ENCODE measurements at places on chromosomes 7 and 10.

DNA sequence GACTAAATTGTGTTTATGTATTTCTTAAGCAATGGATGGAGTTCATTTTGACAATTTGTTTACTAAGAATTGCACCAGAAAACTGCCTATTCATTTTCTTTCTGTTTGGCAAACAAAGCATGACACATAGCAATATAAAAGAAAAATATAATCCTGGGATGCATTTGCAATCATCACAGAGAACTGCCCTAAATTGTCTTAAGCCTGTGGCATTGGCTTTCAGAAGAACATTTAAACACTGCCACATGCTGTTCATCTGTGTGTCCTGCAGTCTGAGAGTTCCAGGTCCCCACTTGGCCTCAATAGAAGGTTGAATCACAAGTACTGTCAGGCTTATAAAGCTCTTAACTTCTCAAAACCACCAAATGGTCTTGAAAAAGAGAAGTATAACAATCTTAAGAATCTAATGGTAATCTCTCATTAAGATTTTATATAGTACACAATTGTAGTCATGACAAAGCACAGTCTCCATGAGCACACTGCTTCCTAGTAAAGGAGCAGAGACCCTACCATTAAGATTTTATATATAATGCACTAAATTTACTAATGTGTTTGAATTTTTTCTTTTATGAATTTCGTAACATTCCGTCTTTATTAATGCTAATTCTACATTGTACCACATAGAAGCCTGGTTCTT, 29.9 kb downstream of the RNLS start:
- DNase-seq: no peak

- DNase-seq: no peak
Measured at GRCh38 chr10:77034240-77034639, 603.4 kb downstream of the KCNMA1 start.

DNA sequence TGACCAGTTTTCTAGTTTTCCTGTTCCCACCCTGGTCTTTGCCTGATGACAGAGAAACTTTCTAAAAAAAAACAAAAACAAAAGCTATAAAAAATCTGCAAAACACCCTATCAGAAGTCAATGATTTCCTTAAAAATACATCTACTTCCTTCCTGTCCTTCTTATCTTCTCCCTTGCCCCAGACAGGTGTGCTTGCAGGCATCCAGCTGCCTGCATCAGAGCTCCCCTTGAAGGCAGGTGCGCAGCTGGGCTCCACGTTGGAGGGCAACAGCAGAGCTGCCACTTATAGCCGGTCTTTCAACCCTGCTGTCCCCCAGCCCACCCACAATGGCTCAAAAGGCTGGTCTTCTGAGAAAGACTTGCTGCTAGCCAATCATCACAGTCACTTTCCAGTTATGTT, 29.8 kb downstream of the UBE2D4 start:
- DNase-seq: no peak

GRCh38 chr7:128697302-128697905, 25.3 kb downstream of the GARIN1A start:
- no peak for DNase-seq

- DNase-seq: no peak
Measured at GRCh38 chr10:5583525-5584175, 58.9 kb downstream of the CALML3 start.

GRCh38 chr7:138036135-138036534, 34.2 kb upstream of the CREB3L2 start:
- DNase-seq: no peak

DNA sequence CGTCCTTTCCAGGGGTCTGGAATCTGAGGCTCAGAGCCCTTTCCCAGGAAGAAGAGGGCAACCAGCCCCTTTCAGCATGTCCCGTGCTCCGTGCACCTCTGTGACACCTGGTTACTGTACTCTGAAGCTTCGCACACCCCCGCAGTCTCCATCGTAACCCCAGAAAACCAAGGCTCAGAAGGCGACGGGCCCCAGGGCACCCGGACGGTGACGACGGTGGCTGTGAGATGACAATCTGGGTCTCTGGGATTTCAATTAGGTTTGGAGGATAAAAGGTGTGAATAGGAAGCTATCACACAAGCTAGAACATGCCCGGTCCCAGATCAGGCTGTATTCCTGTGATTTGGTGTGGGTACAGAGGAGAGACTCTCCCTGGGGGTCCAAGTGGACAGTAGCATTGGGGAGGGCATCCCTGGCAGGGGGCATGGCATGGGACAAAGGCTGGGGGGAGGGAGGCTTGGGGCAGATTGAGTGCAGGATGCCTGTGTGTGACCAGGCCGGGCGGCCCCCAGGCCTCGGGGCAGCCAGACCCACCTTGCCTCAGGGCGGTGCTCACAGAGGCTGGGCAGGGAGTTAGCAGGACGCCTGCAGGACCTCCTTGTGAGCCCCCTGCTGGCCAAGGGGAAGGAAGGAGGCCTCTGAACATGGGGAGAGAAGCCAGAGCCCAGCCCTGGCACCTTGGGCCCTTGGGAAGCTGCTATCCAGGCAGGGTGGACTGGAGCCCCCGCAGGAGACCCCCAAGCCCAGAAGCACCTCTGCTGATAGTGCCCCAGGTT, 23.4 kb upstream of the PSMG3 start:
- DNase-seq: no peak

DNA sequence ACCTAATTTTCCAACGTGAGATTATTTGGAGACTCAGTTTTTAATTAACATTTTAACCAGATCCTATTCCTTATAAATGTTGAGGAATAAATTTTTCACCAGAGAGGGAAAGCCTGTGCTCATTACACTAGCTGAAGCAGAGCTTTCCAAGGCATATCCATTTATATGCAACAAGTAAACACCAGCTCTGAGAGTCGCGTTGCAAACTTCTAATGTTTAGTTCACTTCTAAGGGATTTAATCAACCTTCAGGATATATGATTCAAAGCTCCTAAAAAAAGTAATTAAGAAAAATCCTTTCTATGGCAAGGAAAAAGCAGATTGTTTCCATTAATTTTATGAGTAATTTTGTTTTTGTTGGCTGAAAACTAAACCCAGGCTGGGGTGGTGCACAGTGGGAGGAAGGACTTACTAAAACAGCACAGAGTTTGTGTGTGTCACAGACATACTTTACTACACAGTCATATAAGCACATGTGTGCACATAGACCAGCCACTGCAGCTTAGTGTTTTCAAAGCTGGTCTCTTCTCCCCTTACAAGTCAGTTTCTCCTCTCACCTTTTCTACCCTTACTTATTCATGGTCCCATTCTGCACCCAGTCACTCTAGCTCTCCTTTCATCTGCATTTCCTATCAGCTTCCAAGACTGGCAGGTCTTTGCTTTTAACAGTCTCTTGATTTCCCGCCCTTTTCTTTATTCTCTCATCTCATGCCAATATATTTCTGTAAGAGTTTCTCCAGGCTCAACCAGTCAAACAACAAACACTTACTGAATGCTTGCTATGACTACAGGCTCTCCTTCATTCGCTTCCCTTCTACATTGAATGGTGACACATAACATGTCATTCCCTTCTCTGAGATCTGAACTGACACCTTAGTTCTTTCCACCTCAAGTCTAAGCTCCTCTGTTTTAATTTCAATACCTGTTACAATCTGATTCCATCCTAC, 81.1 kb upstream of the FZD1 start:
- no peak for DNase-seq

- DNase-seq: no peak
Measured at GRCh38 chr10:56449770-56450169, 88.7 kb upstream of the ZWINT start.

DNA sequence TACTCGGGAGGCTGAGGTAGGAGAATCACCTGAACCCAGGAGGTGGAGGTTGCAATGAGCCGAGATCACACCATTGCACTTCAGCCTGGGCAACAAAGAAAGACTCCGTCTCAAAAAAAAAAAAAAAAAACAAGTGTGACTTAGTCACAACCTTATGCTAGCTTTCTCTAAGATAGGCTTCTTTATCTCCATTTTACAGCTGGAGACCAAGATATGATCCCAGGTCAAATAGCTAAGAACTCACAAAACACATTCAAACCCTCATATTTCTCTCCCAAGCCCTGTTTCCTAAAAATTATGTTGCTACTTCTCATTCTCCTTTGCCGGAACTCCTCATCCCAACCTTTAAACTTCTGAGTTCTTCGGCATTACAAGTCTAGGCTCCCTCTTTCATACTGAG, 13.0 kb upstream of the DHTKD1 start:
- no peak for DNase-seq

DNA sequence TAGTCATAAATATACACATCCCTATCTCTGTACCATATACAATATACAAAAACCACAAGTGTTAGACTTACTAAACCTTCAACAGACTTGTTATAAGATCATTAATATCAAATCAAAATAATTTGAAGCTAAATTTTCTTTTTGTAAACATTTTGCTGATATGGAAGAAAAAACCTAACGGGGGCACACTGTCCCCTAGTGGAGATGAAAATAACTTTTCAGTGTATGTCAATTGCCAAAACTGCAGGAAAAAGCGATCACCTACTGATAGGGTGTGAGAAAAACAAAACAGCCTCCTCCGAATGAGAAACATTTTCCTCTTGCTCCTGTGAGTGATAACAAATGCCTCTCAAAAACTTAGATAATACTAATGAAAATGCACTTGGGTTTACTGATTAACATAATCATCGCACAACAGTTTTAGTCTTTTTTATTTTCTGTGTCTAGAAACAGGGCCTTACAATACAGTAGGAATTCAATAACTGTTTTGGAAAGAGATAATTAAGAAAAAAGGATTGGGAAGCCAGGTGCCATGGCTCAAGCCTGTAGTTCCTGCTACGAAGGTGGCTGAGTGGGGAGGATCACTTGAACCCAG, 322.7 kb downstream of the CRPPA start:
- DNase-seq: no peak

GRCh38 chr7:46515844-46516590, 594.9 kb upstream of the IGFBP3 start:
- no peak for DNase-seq

DNA sequence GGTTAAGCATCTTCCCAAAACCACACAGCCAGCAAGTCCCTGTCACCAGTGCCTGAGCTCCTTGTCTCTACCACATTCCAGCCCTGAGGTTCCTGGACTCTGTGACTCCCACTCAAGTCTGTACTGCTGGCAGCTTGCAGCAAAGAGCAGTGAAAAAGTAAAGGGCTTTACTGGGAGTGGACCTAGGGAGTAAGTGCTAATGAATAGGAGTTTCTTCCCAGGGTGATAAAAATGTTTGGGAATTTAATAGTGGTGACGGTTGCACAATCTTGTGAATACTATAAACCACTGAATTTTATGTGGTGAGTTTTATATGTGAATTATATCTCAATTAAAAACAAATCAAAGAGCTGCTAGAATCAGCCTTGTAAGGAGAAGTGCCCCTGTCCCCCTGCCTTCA, 22.6 kb downstream of the HSPA12A start:
- no peak for DNase-seq

DNA sequence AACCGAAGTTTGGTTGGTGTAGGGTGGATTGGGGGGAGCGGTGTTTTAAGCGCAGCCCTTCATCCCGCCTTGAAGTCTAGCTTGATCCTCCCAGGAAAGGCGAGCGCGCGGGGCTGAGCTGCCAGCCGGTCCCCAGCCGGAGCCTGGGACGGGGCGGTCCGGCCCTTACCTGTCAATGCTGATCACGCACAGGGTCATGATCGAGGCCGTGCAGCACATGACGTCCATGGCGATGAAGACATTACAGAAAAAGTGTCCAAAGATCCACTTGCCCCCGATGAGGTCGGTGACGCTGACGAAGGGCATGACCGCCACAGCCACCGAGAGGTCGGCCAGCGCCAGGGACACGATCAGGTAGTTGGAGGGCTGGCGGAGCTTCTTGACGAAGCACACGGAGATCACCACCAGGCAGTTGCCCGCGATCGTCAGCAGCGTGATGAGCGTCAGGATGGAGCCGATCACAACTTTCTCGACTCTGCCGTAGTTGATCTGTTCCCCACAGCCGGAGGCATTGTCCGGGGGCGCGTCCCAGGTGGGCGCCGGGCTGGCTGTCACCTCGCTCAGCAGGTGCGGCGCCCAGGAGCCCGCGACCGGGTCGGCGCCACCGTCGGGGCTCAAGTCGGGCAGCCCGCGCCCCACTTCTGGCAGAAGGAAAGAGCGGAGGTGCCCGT, 740 bp downstream of the HTR7 start:
- DNase-seq: no peak

DNA sequence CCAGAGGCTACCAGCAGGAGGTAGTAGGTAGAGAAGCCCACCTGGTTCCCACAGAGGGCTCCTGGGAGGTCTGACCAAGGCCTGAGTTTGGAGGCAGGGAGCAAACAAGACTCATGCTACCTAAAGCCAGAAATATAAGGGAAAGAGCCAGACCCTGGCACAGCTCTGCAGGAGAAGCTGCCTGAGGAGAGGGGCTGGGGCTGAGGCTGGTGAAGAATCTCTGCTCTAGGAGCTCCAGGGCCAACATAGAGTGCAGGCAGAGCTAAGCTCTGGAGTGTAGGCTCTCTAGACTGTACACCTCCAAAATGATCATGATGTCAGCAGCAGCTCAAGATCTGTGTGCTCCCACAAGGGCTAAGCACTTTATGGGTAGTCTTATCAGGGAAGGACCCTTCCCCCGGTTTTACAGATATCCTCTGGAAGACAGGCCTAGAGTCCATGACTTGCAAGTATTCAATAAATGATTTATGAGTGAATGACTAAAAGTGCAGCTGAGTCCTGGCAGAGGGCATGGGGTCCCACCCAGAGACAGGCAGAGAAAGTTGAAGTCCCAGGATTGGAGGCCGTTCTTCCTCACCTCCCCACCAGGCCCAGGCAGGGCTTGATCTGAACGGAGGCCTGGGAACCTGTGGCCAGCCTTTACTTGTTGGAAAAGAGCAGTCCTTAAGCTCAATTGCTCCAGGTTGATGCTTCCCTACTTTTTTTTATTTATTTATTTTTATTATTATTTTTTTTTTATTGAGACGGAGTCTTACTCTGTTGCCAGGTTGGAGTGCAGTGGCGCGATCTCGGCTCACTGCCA, 71.5 kb upstream of the LRRC4 start:
- no peak for DNase-seq

- no peak for DNase-seq
Measured at GRCh38 chr10:78812571-78813318, 256.0 kb upstream of the ZMIZ1 start.

DNA sequence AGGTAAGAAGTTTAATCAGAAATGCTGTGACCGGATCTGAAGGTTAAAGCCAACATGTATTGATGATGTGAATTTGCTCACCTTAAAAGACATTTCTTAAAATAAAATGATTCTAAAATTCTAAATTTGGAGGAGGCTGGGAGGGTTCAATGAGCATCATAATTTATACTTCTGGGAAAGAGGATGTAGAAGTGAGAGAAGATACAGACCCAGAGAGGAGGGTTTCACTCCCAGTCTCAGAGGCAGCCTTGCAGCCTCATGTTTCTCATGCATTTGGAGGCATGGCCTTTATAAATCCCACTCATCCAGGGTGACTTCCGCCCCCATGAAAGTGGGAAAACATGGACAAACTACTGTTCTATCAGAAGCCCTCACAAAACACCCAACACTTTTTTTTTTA, 305.6 kb upstream of the PITRM1 start:
- DNase-seq: no peak

- no peak for DNase-seq
Measured at GRCh38 chr7:156668130-156668741, 27.7 kb downstream of the RNF32 start.

- DNase-seq: no peak
Measured at GRCh38 chr10:59362144-59362958, at the start of gene FAM13C. Gene FAM13C, minus strand, starts transcription at chr10:59362549. Its CDS starts 89 bp downstream, at chr10:59362460.

- no peak for DNase-seq
Measured at GRCh38 chr7:101589976-101590662, 39.0 kb downstream of the MYL10 start.

- no peak for DNase-seq
Measured at GRCh38 chr7:128877756-128878120, 15.1 kb downstream of the ATP6V1F start.

Measured in stimulated activated CD8-positive, alpha-beta memory T cell treated with anti-CD3 and anti-CD28 coated beads, Interleukin-7, amount 100 ng/mL, for 1 hour (primary cell).